ENCODE measurements at places on chromosomes 6 and 20.

DNA sequence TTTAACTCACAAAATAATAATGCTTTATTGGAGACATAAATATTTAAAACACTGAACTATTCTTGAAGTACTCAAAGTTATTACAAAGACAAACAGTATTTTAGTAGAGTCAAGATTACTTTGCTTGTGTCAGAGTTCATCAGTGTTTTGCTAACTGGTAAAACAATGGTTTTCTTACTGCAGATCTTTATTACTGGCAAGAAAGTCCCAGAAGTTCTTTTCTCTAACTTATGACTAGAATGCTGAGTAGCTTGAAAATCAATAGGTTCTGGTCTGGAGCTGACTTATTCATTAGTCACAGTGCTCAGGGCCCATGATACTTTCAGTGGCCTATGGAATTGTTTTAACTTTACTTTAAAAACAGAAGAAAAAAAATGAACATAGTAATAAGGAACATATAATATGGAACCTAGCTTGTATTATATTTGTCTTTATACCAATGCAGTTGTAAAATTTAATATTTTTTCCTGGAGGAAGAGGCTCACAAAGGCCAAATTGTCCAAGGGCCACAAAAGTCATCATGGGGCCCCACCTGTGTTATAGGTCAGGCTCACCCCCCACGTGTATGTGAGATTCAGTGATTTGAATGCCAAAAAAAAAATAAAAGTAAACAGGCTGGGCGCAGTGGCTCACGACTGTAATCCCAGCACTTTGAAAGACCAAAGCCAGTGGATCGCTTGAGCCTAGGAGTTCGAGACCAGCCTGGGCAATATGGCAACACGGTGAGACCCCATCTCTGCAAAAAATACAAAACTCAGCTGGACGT lies 53.3 kb downstream of the PLEKHG1 start:
- DNase-seq: no peak

- peak; percentile 18 for DNase-seq
Measured at GRCh38 chr6:117555882-117556498, 46.3 kb downstream of the GOPC start.

- DNase-seq: no peak
Measured at GRCh38 chr20:50049442-50050026, 63.4 kb downstream of the UBE2V1 start.

DNA sequence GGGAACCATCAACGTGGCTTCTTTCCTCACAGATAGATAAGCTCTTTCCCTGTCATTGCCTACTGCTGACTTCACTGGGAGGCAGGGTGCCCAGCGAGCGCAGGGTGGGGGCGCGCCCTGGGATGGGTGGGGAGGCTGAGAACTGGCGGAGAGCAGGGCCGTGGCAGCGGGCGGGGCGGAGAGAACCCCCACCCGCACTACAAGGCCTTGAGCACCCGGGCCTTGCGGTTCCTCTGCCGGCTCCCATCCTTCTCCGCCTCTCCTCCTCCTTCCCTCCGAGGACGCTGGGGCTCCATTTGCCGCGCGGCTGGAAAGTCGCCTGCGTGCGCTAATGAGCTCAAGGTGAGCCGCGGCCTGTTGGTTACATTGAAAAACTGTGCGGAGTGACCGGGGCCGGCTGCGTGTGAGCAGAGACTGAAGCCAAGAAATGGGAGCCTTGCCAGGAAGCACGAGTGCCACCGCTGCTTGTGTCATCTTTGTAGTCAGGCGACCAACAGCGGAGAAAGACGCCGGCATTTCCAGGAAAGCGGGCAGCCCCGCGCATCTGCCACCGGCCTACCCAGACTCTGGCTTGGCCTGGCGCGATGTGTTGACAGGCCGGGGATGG lies 963.5 kb upstream of the SLC35B3 start:
- peak; percentile 24 for DNase-seq

GRCh38 chr6:41682497-41683272 lies 44.4 kb downstream of the MDFI start:
- DNase-seq: no peak

DNA sequence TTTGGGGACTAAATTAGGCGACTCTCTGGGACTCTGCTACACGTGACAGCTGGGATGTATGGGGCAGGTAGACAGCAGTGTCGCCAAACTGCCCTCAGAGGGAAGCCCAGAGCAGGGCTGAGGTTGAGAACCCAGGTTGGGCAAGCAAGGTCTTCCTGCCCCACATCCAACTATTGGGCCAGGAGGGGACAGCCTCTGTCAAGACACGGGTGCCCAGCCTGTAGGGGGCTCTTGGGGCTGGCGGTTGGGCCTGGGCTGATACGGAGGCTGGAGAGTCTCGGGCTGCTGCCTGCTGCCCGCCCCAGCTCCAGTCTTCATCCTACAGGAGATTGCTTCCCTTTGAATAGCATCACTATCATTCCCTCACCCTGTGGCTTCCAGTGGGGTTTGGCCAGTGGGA lies 33.3 kb downstream of the CPNE5 start:
- DNase-seq: no peak

DNA sequence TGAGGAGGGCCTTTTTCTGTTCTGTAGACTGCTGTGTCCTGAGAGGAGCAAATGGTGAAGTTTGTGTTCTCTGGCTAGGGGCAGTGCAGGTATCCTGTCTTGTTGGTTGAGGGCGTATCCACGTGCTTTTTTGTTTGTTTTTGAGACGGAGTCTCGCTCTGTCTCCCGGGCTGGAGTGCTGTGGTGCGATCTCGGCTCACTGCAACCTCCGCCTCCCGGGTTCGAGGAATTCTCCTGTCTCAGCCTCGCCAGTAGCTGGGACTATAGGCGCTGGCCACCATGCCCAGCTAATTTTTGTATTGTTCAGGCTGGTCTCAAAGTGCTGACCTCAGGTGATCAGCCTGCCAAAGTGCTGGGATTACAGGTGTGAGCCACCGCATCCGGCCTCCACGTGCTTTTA lies 10.8 kb upstream of the PXDC1 start:
- DNase-seq: no peak

GRCh38 chr6:162631546-162631945 lies 96.0 kb downstream of the PRKN start:
- no peak for DNase-seq

- DNase-seq: peak; percentile 0
Measured at GRCh38 chr6:9126878-9127560, 691.7 kb upstream of the SLC35B3 start.

DNA sequence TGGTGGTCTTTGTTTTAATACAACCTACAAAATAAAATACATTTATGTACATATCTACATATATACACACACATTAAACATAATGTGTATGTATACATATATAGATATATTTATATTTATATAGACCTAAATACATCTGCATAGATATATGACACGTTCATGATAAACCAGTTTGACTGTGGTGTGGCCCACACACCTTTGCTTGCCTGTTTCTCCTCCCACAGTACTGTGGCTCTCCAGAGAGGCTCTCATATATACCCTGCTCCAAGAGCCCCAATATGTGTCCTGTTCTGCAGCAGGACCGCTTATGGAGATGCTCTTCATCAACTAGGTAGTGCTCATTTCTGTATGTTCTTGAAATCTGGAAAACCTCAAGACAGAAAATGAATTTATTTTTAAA lies 207.0 kb downstream of the KCNQ5 start:
- DNase-seq: no peak
